ENCODE measurements at places on chromosomes 13 and 19. TPM values are rescaled to one million over a fixed set of nuclear protein-coding genes. Genes with fewer than 3 reads are reported as not detected.

The KIR3DL2 gene
- total RNA-seq, result 1.3 TPM

The CFD gene
- 0.79 TPM for total RNA-seq

The COL4A2 gene
- total RNA-seq, result not detected

The ZNF221 gene
- total RNA-seq, result 1.8 TPM

The ZNF534 gene
- not detected for total RNA-seq

The SYNGR4 gene
- total RNA-seq, result 0.25 TPM

The WASF3 gene
- total RNA-seq, result 0.37 TPM

The OR7A5 gene
- total RNA-seq, result not detected

The NPAS1 gene
- total RNA-seq, result not detected

The MATK gene
- 24.3 TPM for total RNA-seq

The C19orf38 gene
- total RNA-seq, result 2.7 TPM

The GPC5 gene
- total RNA-seq, result 0.63 TPM

The LRG1 gene
- total RNA-seq, result 0.35 TPM

- DNase-seq, result no peak
- no peak overlapping the region for H3K27ac ChIP-seq
- no peak overlapping the region for H3K4me3 ChIP-seq
Observed at GRCh38 chr13:18947376-18947977, 234.1 kb downstream of the TUBA3C start.

DNA sequence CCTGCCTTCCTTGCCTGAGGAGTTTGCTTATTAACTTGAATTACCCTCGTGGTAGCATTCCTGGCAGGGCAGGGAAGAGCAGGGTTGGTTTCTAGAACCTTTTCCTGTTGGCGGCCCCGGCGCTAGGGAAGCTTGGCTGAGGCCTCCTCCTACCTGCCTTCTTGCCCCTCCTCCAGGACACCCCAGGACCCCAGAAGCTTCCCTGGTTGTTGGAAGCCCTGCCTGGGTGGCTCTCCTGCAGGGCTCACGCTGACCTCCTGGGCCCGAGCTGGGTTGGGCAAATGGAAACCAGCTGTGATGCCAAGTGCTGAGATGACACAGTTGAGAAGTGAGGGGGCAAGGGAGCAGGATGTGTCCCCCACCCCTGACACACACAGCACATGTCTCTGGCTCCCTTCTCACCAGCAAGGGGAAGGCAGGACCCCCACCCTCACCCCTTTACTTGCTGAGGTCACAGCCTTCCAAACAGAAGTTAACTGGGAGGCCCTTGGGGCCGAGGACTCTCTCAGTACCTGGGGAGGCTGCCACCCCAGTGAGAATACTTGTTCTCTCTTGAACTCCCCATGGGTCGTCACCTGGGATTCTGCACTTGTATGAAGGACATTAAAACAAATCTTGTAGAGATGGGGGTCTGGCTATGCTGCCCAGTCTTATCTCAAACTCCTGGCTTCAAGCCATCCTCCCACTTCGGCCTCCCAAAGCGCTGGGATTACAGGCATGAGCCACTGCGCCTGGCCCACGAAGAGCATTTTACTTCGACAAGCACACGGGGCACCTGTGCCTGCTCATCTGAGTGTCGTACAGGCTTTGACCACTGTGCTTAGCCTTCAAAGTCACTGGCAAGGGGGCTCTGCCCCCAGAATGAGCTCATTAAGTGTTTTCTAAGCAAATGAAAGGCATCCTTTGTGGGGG lies 10.5 kb downstream of the CEBPA start:
- H3K27me3 ChIP-seq, result peaks cover 22% of the 10 kb centered on the region
- H3K36me3 ChIP-seq, result peaks cover 4% of the 10 kb centered on the region
- no peak overlapping the region for H3K4me3 ChIP-seq
- no peak overlapping the region for H3K27ac ChIP-seq
- no peak for DNase-seq

- no peaks in the 10 kb centered on the region for H3K27me3 ChIP-seq
- H3K36me3 ChIP-seq, result no peaks in the 10 kb centered on the region
- no peaks in the 10 kb centered on the region for H3K4me1 ChIP-seq
- H3K4me3 ChIP-seq, result no peak overlapping the region
- DNase-seq, result no peak
- H3K27ac ChIP-seq, result no peak overlapping the region
Observed at GRCh38 chr13:52706081-52706480, 33.5 kb downstream of the CNMD start.

- H3K36me3 ChIP-seq, result peaks cover 45% of the 10 kb centered on the region
- H3K27me3 ChIP-seq, result no peaks in the 10 kb centered on the region
- no peak overlapping the region for H3K27ac ChIP-seq
Observed at GRCh38 chr13:99335603-99336002, 28.4 kb upstream of the GPR183 start.

GRCh38 chr13:103157016-103157415 lies 90.8 kb upstream of the SLC10A2 start:
- no peaks in the 10 kb centered on the region for H3K4me1 ChIP-seq
- no peaks in the 10 kb centered on the region for H3K36me3 ChIP-seq
- H3K27ac ChIP-seq, result no peak overlapping the region
- H3K27me3 ChIP-seq, result peaks cover 4% of the 10 kb centered on the region

- H3K27me3 ChIP-seq, result no peaks in the 10 kb centered on the region
- peaks cover 9% of the 10 kb centered on the region for H3K36me3 ChIP-seq
- no peak for DNase-seq
- H3K4me3 ChIP-seq, result no peak overlapping the region
- H3K4me1 ChIP-seq, result no peaks in the 10 kb centered on the region
Observed at GRCh38 chr19:38033658-38034491, 126.9 kb downstream of the SIPA1L3 start.

DNA sequence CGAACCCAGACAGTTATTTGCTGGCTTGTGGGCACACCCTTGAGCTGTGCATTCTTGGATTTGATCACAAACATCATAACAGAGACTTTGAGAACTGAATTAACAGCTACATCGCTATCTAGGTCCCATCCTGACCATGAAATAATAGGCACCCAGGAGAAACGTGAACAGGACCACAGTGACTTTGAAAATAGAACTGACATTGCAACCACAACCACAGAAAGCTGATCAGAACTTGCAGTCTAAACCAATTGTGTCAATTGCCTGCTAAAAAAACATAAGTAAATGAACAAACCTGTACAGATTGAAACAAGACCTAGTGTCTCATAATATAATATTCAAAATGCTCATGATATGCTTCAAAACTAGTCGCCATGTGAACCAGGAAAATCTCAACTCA lies 18.3 kb upstream of the KATNAL1 start:
- no peaks in the 10 kb centered on the region for H3K27me3 ChIP-seq
- no peak overlapping the region for H3K27ac ChIP-seq
- H3K36me3 ChIP-seq, result no peaks in the 10 kb centered on the region
- no peak overlapping the region for H3K4me3 ChIP-seq
- no peaks in the 10 kb centered on the region for H3K4me1 ChIP-seq
- DNase-seq, result no peak

GRCh38 chr13:71864986-71865873 lies 1.8 kb downstream of the DACH1 start:
- peaks cover 19% of the 10 kb centered on the region for H3K4me1 ChIP-seq
- peak overlapping the region; percentile 80 for H3K27ac ChIP-seq
- H3K4me3 ChIP-seq, result peak overlapping the region; percentile 81
- DNase-seq, result peak; percentile 56
- peaks cover 45% of the 10 kb centered on the region for H3K27me3 ChIP-seq

- H3K4me3 ChIP-seq, result no peak overlapping the region
- no peaks in the 10 kb centered on the region for H3K36me3 ChIP-seq
- no peak overlapping the region for H3K27ac ChIP-seq
- H3K4me1 ChIP-seq, result no peaks in the 10 kb centered on the region
- peaks cover 14% of the 10 kb centered on the region for H3K27me3 ChIP-seq
- no peak for DNase-seq
Observed at GRCh38 chr13:93810264-93810663, 583.7 kb downstream of the GPC6 start.

- peak; percentile 63 for DNase-seq
- H3K36me3 ChIP-seq, result peaks cover 20% of the 10 kb centered on the region
Observed at GRCh38 chr19:42076380-42076944, 496 bp downstream of the ZNF574 start.

- H3K36me3 ChIP-seq, result peaks cover 12% of the 10 kb centered on the region
- peaks cover 54% of the 10 kb centered on the region for H3K4me1 ChIP-seq
- peak; percentile 76 for DNase-seq
Observed at GRCh38 chr19:50328224-50328872, 829 bp downstream of the KCNC3 start.

DNA sequence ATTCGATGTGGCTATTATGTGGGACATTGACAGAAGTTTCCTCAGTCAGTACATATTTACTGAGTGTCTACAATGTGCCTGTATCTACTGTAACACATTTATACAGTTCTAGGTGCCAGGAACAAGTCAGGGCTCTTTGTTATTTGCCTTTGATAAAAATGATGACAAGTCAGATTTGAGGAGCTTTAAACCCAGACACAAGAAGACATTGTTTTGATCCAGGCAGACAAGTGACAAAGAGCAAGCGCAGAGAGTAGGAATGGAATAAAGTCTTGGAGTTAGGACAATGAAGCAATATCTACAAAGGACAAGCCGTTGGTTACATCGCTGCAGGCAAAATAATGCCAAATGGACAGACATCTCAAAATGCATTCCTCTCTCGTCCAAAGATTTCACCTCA lies 70.1 kb downstream of the ITGBL1 start:
- H3K27me3 ChIP-seq, result peaks cover 5% of the 10 kb centered on the region
- no peak overlapping the region for H3K27ac ChIP-seq
- no peaks in the 10 kb centered on the region for H3K36me3 ChIP-seq
- no peak for DNase-seq
- H3K4me1 ChIP-seq, result peaks cover 14% of the 10 kb centered on the region

- H3K4me1 ChIP-seq, result peaks cover 19% of the 10 kb centered on the region
- peaks cover 41% of the 10 kb centered on the region for H3K27me3 ChIP-seq
- H3K36me3 ChIP-seq, result no peaks in the 10 kb centered on the region
- no peak within 1 kb of the TSS for H3K27ac ChIP-seq
- H3K4me3 ChIP-seq, result peak within 1 kb of the TSS; percentile 31
Observed at GRCh38 chr19:39498798-39499642, at the start of gene DLL3. Gene DLL3 (plus strand): TSS chr19:39498947. CDS start chr19:39498975, 28 bp downstream.

DNA sequence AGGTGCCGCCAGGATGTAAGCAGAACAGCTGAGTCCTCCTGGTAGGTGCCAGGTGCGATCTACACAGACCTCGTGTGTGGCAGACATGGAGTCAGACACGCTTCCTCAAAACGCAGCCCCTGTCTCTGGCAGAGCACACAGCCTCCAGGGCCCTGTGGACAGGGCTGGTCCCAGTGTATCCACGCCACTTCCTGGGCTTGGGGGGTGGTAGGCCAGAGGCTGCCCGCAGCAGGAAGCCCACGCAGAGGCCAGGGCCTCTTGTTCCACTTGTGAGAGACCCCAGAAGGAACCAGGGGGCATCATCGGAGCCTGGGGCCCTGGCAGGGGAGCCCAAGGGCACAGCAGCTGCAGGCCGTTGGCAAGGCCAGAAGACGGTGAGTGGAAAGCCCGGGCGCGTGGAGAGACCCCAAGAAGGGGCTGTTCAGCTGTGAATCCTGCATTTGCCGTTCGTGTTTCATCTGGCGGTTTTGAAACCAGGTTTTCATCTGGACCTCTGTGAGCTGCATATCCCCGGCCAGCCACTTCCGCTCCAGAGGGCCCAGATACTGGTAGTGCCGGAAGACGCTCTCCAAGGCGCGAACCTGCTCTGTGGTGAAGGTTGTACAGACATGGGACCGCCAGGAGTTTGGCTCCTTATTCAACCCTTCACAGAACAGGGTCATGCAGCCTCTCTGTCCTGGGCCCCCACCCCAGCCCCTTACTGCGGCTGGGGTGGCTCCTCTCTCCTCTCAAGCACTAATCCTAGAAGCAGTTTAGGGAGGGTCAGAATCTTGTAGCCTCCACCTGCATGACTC lies 25.1 kb upstream of the SLITRK1 start:
- H3K27me3 ChIP-seq, result no peaks in the 10 kb centered on the region
- no peak overlapping the region for H3K4me3 ChIP-seq
- no peak overlapping the region for H3K27ac ChIP-seq
- H3K36me3 ChIP-seq, result no peaks in the 10 kb centered on the region

GRCh38 chr19:49085868-49086232 lies 599 bp downstream of the SNRNP70 start:
- no peaks in the 10 kb centered on the region for H3K27me3 ChIP-seq
- H3K4me1 ChIP-seq, result peaks cover 34% of the 10 kb centered on the region
- H3K36me3 ChIP-seq, result peaks cover 40% of the 10 kb centered on the region

DNA sequence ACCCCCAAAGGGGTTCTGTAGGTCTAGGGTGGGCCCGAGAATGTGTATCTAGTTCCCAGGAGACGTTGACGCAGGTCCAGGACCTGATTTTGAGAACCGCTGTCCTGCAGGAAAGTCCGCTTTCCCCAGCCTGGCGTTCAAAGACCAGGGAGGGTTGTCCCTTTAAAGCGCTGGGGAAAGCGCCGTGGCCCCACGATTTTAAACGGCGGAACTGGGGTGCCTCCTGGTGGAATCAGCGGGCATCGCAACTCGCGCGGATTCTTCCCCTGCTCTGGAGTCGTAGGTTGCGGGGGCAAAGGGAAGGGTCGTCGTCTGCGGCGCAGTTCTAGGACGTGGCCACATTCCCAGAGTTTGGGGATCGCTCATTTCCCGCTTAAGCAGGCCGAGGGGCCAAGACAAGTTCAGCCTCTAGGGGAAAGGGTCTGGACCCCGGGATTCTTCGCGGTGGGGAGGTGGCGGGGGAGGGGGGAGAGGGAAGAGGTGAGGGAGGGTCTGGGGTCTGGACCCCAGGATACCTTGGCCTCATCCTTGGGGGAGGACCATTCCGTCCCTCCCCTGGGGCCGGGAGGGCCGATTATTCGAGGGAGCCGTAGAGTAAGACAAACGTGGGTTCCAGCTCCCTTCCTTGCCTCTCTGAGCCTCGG lies 7.7 kb downstream of the PNMA8B start:
- no peak overlapping the region for H3K27ac ChIP-seq
- DNase-seq, result peak; percentile 86
- peaks cover 11% of the 10 kb centered on the region for H3K4me1 ChIP-seq
- no peaks in the 10 kb centered on the region for H3K36me3 ChIP-seq
- H3K4me3 ChIP-seq, result no peak overlapping the region

DNA sequence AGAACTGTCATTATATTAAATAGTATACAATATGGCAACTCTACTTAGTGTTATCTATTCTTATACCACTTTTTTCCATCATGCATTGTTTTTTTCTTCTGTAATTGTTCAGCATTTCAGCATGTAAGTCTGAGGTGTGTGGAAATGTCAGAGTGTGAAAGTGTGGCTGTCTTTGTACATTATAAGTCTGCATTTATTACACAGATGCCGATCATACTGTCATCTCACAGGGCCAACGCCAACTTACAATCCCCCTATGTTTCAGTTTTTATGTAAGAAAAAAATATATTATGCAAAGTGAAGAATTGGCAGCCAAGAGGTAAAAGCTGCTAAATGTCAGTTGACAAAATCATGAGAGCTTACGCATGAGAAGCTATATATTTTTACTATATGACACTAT lies 42.9 kb upstream of the PCDH17 start:
- H3K4me3 ChIP-seq, result no peak overlapping the region
- no peaks in the 10 kb centered on the region for H3K4me1 ChIP-seq
- H3K27me3 ChIP-seq, result no peaks in the 10 kb centered on the region
- H3K36me3 ChIP-seq, result no peaks in the 10 kb centered on the region

GRCh38 chr13:26425443-26426358 lies 131.8 kb upstream of the WASF3 start:
- H3K4me3 ChIP-seq, result no peak overlapping the region
- no peak for DNase-seq
- H3K36me3 ChIP-seq, result no peaks in the 10 kb centered on the region
- peaks cover 3% of the 10 kb centered on the region for H3K27me3 ChIP-seq
- no peak overlapping the region for H3K27ac ChIP-seq

GRCh38 chr13:25879466-25879865 lies 172.3 kb downstream of the SHISA2 start:
- no peaks in the 10 kb centered on the region for H3K27me3 ChIP-seq
- H3K4me3 ChIP-seq, result no peak overlapping the region
- no peak for DNase-seq
- H3K4me1 ChIP-seq, result peaks cover 64% of the 10 kb centered on the region
- no peak overlapping the region for H3K27ac ChIP-seq
- no peaks in the 10 kb centered on the region for H3K36me3 ChIP-seq

GRCh38 chr19:55986487-55986886 lies at the start of gene NLRP5:
Gene NLRP5 (plus strand): TSS chr19:55986775.
- H3K4me3 ChIP-seq, result no peak within 1 kb of the TSS
- no peaks in the 10 kb centered on the region for H3K4me1 ChIP-seq
- H3K36me3 ChIP-seq, result no peaks in the 10 kb centered on the region
- no peak for DNase-seq
- H3K27me3 ChIP-seq, result no peaks in the 10 kb centered on the region
- no peak within 1 kb of the TSS for H3K27ac ChIP-seq

Data from activated CD4-positive, alpha-beta T cell treated with anti-CD3 and anti-CD28 coated beads for 36 hours (primary cell).